ENCODE measurements at places on chromosomes 12 and 14.

- peak; percentile 73 for DNase-seq
Measured at GRCh38 chr12:19894050-19894449, 454.8 kb downstream of the AEBP2 start.

DNA sequence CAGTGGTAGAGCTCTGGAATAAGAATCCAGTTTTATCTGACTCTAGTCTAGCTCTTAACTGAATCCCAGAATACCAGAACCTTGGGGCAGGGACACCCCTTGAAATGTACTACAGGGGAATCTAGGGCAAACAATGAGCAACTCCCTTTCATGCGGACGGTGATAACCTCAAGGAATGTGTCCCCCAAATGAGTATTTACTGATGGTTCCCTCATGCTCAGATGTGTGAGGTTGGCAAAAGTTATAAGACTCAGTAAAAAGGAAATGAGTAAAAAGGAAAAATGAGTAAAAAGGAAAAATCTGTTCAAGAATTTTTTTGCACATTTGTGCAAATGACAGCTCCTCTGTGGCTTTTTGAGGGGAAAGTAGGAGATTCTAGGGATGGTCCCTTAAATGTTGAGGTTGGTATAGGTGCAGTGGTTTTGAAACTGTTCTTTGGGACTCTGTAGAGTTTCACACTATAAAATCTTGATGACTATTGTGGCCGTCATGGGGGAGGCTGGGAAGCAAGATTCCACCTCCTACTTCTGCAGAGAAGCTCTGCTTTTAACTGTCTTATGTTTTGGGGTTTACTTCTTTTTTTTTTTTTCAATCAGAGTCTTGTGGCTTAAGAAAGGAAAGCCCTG lies 58.6 kb downstream of the NRXN3 start:
- no peak for DNase-seq

GRCh38 chr12:59980476-59980875 lies 384.6 kb downstream of the SLC16A7 start:
- DNase-seq = peak; percentile 46

DNA sequence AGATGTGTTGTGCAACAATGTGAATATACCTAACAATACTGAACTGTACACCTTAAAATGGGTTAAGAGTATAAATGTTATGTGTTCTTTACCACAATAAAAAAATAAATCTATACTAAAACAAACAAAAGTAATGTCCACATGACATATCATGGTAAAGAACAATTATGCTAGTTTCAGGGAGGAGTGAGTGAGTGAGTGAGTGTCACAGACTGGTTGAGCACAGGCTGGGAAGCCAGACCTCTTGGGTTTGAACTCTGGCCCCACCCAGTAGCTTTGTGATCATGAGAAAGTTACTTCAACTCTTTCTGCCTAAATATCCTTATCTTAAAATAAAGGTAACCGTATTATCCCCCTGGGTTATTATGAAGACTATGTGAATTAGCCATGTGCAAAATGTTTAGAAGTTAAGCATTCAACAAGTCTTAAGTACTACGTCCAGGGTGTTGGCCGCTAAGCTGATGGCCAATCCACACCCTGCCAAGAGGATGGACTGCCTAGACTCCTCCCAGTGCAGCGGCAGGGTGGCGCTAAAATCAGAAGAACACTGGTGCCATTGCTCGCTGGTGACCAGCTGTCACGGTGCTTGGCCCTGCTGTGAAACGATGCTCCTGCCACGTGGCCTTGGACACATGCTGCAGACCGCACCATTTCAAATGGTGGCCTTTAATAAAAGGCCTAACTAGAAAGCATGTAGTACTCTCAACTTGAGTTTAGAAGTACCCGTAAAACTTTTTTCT lies 7.3 kb downstream of the SLC2A13 start:
- DNase-seq = no peak

DNA sequence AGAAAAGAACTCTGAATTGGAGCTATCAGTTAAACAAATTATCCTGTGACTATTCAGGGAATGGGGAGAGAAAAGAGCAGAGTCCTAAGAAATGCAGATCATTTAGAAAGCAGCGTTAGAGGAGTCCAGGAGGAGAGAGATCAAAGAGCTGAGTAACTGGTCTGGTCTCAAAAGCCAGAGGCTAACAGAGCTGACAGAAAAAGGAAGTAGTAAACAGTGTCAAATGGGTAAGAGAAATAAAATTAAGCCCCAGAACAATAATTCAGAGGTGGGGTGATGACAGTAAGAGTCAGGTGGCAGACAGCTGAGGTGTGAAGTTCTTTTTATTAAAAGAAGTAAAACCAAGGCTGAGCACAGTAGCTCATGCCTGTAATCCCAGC lies 19.3 kb downstream of the GXYLT1 start:
- no peak for DNase-seq

DNA sequence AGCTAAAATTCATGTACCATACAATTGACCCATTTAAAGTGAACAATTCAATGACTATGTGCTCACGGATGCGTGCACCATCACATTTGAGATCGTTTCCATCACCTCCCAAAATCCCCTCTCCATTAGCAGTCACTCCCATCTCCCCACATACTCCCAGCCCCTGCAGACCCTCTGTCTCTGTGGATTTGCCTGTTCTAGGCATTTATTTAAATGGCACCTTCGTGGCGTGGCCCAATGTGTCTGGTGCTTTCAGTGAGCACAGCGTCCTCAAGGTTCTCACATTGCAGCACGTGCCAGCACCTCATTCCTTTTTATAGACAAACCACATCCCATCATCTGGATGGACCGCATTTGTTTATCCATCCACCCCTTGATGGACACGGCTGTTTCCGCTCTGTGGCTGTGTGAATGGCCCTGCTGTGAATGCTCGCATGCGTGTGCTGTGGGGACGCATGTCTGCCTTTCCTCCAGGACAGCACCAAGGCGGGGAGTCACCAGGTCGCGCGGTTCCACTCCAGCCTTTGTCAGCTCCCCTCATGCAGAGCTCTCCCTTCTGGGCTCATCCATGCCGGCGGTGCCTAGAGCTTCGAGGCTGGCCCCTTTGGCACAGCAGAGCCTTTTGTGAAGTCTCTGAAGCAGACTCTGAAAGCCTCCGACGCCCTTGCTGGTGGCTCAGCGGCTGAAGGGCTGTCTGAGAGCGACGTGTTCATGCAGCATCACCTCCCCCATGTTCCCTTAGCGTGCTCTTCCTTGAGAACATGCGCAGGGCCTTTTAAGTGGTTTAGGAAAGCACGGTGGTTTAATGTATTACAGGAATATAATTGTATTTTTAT lies 184.4 kb downstream of the KIF26A start:
- no peak for DNase-seq

DNA sequence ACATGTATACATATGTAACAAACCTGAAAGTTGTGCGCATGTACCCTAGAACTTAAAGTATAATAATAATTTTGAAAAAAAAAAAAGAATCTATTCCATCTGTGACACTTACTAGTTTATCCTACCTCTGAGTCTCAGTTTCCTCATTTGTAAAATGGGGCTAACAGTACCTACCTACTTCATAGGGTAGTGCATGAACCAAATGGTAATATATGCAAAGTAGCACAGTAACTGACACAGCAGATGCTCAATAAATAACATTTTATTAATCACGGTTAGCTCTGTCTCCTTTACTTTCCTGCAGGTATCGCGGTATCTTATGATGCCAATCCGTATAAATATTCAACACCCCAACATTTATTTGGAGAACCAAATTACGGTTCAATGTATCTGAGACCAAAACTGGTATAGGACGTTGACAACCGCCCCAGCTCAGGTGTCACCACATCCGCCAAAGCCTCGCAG lies 703 bp downstream of the TMED10 start:
- DNase-seq = no peak

- DNase-seq = no peak
Measured at GRCh38 chr12:91853350-91854127, 292.1 kb downstream of the BTG1 start.

- no peak for DNase-seq
Measured at GRCh38 chr14:65294816-65295215, 117.7 kb upstream of the FUT8 start.

DNA sequence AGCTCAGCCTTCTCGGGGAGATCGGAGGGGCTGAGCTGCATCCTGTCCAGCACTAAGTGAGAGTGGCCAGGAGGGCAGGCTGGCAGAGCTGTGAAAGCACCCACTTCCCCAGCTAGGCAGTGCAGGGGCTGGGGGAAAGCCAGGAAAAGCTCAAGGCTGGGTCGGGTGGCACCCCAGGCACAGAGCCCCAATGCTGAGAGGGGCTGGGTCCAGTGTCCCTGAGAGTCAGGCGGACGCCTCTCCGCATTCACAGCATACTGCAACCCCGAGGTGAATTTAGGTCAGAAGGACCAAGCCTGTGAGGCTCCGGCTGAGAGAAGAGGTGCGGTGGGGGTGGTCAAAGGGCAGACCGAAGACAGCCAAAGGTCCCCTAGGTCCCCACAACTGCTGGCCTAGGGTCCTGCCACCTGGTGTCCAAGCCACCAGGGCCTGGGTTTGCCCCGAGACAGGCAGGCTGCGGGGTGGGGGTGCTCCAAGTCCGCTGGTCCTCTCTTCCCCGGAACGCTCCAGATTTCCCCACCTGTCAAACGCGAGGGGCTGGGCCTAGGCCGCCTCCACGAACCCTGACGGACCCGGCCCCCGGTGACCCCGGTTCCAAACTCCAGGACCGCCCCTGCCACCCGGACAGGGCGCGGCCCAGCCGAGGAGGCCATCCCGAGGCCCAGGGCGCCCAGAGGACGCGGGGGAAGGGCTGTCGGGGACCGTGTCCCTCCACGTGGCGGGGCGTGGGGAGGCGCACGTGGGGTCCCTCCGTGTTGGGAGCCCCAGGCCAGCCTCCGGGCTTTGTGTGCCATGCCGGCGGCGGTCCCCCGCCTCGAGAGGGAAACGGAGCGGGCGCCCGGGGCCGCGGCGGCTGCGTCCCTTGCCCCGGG lies 527 bp downstream of the CAMKK2 start:
- no peak for DNase-seq

DNA sequence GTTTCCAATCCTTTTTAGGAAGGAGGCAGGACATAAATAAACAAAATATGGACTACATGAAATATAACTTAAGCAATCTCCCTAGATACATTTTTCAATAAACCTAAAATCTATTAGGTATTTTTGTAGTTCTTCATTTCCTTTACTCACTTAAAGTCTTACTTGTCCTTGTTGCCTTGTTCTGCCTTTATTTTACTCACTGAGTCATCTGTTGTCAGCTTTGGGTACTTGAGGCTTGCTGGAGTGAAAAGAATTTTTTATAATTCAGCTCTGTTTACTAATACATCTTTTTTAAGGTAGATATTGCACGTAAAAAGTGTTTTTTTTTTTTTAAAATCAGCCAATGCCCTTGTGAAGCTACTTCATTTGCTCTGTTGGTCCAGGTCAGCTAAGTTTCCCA lies 216.2 kb downstream of the PELI2 start:
- DNase-seq = peak; percentile 67

Data from iris pigment epithelial cell (primary cell).